ENCODE measurements at places on chromosomes 2 and 18.

- DNase-seq, result peak; percentile 14
Observed at GRCh38 chr2:148253685-148254084, 232.8 kb downstream of the MBD5 start.

DNA sequence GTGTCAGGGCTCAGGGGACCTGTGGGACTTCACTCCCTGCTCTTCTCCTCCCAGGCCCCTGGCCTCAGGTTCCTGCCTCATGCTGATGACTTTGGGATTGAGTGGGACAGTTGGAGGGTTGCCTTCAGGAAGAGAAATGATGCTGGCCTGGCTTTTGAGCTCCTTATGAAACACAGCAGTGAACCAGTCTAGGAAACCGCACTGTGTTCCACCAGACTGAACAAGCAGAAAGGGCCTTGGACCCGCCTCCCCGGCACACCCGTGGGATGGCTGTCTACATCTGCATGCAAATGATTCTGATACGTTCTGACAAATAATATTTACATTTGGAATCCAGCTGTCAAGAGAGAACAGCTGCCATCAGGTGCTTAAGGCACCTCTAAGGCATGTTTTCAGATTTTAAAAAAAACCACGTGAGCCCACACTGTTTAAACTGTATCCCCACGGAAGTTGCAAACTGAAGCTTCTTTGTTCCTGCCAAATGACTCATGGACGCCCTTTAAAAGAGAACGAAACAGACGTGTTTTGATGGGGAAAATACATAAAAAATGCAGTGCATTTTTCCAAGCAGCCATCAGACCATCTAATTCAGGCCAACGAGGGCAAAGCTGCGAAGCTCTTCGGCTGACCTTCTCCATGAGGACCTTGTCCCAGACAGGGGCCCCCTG, 27.6 kb upstream of the ASAP2 start:
- peak; percentile 51 for DNase-seq

DNA sequence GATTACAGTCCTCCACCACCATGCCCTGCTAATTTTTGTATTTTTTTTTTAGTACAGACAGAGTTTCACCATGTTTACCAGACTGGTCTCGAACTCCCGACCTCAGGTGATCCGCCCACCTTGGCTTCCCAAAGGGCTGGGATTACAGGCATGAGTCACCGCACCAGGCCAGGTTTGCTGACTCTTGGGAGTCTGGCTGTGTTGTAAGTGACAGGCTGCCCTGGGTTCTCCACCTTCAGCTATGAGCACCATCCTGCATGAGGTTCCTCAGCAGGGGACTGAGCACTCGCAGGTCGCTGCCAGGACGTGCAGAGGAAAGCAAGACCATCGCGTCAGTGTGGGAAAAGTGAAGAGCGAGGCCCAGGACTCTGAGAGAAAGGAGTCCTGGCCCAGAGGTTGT, 112.6 kb upstream of the NDUFV2 start:
- DNase-seq, result no peak

- DNase-seq, result no peak
Observed at GRCh38 chr2:207321514-207321913, 155.8 kb upstream of the KLF7 start.

GRCh38 chr2:128024816-128025215, 3.0 kb downstream of the SAP130 start:
- DNase-seq, result no peak

DNA sequence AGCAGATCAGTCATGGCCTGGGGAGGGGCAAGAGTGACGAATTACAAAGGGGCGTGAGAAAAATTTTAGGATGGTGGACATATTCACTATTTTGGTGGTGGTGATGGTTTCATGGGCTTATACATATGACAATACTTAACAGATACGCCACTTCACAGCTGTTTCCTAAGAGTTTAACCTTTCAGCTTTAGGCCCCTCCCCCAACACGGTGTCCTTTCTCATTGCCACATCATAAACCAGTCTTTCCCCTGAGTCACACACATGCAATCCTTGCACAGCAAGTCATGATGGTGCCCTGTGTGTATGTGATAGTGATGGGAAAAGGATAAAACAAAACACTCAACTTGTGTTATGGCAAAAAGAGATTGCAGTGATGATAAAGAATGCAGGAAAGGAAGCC, 47.6 kb upstream of the IL1R1 start:
- peak; percentile 63 for DNase-seq

DNA sequence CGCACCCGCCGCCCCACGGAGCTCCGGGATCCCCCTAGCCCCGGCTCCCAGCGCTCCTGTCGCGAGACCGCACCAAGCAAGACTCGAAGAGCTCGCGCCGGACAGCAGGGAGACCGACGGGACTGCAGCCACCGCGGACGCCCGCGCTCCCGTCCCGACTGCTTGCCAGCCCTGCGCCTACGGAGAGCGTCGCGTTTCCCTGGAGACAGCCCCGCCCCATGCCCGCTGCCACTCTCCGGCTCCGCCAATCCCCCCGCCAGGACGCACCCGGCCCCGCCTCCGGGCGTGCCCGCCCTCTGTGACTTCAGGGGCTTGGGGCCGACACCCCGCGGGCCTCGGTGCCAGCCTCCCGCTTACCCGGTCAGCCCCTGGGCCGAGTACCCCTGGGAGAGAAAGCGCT, at the start of gene ANKMY1:
TSS of gene ANKMY1 (minus strand) at position 181 of the 400 bp plus-strand sequence. CDS start 653 bp downstream, outside the sequence.
- no peak for DNase-seq

GRCh38 chr2:114025030-114025429, 135.1 kb downstream of the ACTR3 start:
- DNase-seq, result no peak

- DNase-seq, result peak; percentile 54
Observed at GRCh38 chr2:204108330-204108751, 171.8 kb downstream of the ICOS start.

DNA sequence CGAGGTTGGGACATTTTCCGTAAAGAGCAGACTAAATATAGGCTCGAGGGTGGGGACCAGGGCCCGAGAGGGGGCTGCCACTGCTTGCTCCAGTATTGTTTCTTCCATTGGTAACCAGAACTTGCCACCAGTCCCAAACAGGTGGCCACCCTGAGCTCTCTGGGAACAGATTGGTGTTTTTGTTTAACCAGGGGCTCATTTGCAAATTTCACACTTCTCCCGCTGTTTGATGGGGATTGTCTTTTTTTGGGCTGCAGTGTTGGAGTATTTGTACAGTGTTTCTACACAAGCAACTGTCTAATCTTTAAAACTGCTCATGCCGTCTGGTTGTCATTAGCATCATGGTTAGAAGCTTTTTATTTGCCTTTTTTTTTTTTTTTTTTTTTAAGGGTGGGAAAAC, 8.5 kb downstream of the AGAP1 start:
- no peak for DNase-seq

GRCh38 chr18:61199171-61199848, 133.9 kb upstream of the CDH20 start:
- DNase-seq, result no peak

DNA sequence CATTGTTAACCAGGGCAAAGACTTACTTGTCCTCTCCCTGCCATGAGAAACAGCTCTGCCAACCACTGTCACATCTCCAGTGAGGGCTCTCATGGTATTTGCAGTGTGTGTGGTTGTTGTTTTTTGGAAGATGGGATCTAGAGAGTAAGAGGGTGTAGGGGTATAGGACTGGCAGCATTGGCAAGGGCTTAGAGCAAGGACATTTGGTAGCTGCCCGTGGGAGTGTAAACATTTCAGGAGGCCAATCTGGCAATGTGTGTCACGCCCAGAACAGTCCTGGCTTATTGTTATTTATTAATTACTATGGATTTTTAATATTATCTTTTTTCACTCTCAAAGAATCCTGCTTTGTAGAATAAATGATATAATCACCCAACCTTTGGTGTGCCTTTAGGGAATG, 90.5 kb downstream of the TMEM17 start:
- DNase-seq, result no peak

DNA sequence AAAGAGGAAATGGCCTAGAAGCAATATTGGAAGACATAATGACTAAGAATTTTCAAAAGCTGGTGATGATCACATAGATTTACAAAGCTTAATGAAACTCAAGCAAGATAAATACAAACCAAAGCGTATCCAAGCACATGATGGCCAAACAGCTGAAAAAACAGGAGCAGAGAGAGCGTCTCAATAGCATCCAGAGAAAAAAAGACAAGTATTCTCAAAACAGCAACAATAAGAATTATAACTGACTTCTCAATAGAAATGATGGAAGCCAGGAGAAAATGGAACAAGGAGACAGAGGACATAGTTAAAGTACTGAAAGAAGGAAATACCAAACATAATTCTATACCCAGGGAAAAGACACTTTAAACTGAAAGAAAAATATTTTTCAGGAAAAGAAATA, 437.2 kb upstream of the TNP1 start:
- no peak for DNase-seq

GRCh38 chr2:159032580-159032979, 64.1 kb downstream of the TANC1 start:
- DNase-seq, result no peak

DNA sequence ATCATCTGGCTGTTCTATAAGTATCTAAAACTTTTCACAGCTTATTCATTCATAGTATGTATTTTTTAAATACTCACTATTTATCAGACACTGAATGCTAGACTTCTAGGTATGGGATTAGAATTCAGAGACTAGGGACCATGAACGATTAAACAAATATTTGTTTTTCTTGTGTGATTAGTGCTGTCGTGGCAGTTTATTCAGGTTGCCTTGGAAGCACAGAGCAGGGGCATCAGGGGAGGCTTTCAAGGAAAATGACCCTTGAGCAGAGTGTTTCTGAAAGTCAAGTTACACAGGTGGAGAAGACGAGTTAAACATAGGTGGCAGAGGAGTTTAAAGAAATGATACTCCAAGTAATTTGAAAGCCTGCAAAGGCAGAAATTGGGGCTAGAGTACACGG, 5.7 kb downstream of the SPOPL start:
- DNase-seq, result no peak

DNA sequence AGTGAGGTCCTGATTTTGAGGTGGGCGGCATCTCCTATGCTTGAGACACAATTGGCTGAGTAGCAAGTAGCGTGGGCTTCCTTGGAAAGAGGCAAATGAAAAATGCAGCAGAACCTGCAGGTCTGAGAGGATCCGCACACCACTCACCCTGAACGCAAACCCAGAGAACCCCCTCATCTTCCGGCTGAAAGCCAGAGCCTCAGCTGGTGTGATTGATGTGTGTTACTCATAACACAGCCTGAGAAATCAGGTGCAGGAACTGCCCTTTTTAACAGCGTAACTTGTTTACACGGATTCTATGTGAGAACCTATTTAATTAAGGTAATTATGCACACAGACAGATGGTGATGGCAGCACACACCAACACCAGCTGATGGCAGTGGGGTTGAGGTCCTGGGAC, 123.4 kb downstream of the MRO start:
- DNase-seq, result no peak

DNA sequence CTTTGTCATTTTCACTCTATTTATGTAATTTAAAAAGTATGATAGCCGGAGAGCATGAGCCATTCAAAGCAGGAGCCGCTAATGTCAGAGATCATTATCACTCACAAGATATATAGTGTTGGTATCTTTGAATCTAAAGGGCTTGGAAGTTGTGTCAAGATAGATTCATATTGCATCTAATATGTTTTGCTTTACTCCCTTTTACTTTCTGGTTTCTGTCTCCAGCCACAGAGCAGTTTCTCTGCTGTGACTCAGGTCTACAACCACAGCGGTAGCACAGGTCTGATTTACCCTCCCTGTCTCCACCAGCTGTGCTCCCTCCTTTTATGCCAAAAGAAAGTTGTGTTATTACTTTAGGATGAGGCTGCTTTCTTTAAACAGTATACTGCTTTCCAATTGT, 424.0 kb downstream of the ARHGAP15 start:
- DNase-seq, result no peak

GRCh38 chr2:100699131-100699530, 120.8 kb upstream of the NPAS2 start:
- DNase-seq, result no peak

GRCh38 chr2:234488913-234489451, 7.9 kb downstream of the ARL4C start:
- DNase-seq, result no peak

GRCh38 chr2:151669585-151670081, 64.6 kb downstream of the NEB start:
- DNase-seq, result no peak

- DNase-seq, result no peak
Observed at GRCh38 chr2:132276571-132276981, 114.8 kb upstream of the ANKRD30BL start.

DNA sequence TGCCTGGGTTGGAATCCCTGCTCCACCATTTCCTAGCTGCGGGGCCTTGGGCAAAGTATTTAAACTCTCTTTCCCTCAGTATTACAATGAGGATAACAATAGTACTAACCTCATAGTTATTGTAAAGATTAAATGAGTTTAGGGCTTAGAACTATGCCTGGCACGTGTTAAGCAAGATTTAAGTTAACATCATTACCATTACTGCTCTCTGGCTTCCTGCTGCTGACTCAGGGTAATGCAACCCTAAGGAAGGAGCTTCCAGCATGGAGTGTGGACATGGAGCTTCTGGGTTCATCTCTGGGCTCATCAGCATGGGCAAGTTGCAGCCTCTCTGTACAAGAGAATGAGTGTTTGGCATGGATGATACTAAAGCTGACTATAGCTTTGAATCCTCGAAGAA, 374.2 kb upstream of the MAP2 start:
- DNase-seq, result no peak

DNA sequence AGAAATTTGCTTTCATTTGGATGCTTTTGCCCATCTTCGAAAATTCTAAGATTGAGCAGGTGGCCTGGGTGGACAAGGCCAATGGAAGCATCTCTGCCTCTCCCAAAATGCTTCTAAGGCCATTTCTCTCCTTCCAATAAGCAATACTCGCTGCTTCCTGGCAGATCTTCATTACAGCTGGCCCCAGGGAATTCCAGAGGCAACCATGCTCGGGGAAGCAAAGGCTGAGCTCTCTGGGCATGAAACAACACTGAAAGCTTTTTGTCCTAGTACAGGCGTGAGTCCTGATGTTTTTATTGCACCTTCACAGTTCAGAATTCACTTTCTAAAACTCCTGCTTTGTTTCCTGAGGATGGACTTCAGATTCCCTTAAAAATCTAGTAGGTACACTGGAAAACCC, 11.8 kb upstream of the NEDD4L start:
- DNase-seq, result no peak

- no peak for DNase-seq
Observed at GRCh38 chr18:79553696-79554095, 125.9 kb upstream of the CTDP1 start.

- no peak for DNase-seq
Observed at GRCh38 chr2:88574445-88574844, 52.8 kb downstream of the EIF2AK3 start.

DNA sequence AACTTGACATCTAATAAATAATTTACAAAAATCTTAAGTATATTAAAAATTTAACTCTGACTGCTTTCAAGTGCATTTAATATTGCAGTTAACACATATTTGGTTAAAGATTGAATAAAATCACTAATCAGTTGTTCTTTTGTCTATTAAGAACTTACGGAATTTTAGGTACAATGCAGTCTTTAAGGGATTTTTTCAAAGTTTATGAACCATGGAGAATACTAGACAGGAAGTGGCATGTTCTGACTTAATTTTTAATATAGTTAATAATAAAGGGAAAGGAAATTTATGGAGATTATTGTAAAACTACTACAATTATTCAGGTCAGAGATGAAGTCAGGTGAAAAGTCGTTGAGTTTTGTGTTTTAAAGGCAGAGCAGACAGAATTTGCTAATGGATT, 240.9 kb downstream of the CALCRL start:
- DNase-seq, result no peak

Data from Caco-2 (cell line).